ENCODE measurements at places on chromosomes 16 and 17.
A peak's percentile ranks its signal among the peaks of the same experiment; 100 is the strongest.

- DNase-seq: no peak
Measured at GRCh38 chr17:79657861-79658810, 47.3 kb upstream of the RBFOX3 start.

DNA sequence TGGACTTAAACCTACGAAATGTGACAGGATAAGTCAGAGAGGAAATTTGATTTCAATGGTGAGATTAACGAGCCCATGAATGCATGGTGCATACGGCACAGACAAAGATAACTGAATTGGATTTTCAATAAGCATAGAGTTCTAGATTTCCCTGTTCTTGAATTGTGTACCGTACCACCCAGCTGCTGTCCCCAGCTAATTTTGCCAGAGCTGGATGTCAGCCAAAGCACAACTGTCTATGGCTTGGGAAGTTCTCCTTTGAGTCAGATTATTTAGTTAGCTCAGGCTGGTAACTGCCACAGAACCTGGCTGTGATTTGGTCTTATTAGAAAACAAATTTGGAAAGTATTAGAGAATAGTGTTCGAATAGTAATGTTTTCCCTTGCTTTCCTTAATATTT lies 143.1 kb downstream of the CDH13 start:
- DNase-seq: no peak

GRCh38 chr17:42167807-42168206 lies 13.0 kb upstream of the RAB5C start:
- DNase-seq: no peak

DNA sequence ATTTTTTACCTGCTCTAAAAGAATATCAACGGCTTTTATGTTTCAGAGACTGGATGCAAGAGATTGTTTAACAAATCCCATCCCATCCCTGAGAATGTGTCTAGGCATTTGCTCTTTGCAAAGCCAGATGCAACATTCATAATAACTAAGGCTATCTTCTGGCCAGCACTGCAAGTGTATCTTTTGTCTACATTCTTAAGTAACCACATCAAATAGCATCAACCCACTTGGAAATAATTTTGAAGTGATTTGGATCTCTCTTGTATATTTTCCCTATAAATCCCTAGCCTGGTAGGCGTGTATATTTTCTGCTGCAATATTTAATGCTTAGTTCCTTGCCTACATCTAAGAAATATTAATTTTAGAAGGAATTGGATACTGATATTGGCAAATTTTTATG lies 64.3 kb downstream of the PIGL start:
- DNase-seq: no peak

GRCh38 chr16:26688699-26689098 lies 378.0 kb upstream of the C16orf82 start:
- DNase-seq: no peak

DNA sequence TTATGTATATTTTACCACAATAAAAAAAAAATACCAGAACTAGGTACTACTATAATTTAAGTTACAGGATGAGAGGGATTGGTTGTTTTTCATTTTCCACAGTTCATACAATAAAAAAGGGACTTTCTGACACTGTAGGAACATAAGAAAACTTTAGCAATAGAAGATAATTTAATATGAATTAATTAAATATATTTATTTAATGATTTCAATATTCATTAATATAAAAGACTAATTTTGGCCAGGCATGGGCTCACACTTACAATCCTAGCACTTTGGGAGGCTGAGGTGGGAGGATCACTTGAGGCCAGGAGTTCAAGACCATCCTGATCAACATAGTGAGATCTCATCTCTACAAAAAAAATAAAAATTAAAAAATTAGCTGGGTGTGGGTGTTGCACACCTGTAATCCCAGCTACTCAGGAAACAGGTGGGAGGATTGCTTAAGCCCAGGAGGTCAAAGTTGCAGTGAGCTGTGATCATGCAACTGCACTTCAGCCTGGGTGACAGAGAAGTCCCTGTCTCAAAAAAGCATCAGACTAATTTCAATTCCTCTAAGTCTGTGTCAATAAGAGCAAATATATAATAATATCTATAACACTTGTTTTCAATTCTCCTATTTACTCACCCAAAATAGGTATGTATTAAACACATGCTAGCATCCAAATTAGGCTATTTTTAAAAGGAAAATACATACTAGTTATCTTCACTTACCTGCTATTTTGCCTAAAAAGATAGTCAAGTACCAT lies 79.6 kb downstream of the BRIP1 start:
- no peak for DNase-seq

DNA sequence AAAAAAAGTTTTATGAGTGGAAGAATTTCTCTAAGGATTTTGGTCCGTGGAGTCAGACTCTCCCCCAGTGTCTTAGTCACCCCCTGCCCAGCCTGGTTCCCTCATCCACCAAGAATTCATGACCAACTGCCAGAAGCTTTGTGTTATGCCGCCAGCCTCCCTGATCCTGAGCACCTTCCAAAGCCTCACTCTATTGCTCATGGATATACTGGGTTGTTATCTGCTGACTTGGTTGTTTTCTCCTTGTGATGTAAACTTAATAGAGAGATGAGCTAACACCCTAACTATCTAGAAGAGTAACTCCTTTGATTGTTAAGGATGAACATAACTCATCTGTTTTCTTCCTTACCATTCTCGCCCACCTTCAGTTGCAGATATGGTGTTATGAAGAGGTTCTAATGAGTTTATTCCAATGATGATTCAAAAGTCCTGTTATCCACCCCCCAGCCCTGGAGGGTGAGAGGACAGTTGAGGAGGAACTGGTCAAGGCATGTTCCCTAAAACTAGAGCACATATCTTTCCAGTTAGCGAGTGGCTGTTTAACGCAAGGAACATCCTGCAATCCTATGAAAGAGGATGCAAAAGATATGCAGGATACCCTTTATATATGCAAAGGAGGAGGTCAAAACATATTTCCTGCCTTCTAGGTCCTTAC lies 1.5 kb upstream of the PSMD3 start:
- no peak for DNase-seq

GRCh38 chr17:63834431-63835166 lies 7.1 kb upstream of the FTSJ3 start:
- peak; percentile 54 for DNase-seq

DNA sequence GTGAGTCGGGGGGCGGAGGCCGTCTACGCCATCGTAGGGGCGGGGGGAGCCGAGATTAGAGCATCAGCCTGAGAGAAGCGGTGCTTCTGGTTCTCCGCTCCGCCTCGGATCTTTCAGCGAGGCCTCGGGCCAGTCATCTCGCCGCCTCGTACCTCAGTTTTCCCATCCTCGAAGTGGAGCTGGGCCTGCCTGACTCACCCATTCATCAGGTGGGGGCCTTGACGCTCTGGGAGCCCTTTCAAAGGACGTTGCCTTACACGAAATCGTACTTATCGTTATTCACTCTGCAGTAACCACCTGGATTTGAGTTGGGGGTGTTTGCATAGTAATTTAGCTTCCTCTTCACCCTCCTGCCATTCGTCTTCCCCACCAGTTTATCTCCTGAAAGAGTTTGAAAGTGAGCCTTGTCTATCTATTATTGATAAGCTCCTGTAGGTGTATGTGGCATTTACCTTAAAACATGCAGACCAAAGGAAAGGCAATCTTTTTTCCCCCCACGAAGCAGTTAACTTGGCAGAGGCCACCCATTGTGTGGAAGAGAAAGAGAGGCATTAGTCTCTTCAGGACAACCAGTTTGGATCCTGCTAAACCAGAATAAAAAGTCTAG lies 674 bp downstream of the TAF15 start:
- no peak for DNase-seq

DNA sequence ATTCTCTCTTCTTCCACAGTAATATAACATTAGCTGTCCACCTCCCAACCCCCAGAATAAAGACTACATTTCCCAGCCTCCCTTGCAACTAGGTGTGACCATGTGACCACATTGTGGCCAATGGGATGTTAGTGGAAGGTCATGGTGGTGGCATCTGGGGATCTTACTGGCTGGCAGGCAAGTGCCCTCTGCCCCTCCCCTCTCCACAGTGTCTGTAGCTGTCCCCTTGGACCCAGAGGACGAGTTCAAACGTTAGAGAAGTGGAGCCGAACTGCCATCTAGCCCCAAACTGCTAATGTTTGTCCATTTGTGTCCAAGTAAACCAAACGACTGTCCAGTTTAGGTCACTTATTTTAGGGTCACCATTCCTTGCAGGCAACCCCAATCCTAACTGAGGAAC lies 26.6 kb upstream of the KCNG4 start:
- DNase-seq: no peak

DNA sequence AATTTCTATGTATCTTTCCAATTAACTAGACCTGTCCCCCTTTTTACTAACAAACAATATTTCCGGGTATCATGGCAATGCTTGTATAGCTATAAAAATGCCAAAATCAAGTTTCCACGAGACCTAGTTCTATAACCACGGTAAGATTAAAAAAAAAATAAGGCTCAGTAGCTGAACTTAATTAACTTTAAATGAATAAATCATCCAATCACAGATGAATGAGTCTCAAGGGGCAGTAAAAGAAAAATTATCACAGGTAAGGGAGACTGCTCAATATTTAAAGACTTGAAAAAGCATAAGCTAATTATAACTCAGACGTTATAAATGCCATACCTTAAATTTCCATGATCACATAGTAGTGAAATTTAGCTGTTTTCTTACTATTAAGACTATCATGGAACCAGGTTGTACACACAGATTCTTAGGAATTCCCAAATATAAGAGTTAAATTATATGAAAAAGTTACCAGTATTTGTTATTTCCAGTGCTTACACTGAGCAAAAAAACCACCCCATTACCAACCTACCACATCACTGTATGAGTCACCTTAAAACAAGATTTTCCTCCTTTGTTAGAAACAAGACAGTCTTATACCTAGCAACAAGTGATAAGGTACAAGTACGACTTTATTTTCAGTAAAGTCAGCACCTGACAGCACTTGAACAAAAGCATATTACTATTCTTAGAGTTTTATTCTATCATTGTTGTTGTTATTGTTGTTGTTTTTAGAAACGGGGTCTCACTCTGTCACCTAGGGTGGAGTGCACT lies 20.6 kb downstream of the SSH2 start:
- DNase-seq: no peak

DNA sequence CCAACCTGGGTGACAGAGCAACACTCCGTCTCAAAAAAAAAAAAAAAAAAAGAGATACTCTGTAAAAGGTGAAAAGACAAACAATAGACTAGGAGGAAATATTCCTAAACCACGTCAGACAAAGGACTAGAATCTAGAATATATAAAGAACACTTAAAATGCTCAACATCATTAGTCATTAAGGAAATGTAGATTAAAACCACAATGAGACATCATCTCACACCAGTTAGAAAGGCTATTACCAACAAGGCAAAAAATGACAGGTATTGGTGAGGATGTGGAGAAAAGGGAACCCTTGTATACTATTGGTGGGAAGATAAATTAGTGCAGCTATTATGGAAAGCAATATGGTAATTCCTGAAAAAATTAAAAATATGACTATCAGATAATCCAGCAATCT lies 903.1 kb upstream of the SOX9 start:
- no peak for DNase-seq

GRCh38 chr17:35291802-35292201 lies 48.9 kb downstream of the SLFN5 start:
- no peak for DNase-seq

Measured in effector memory CD8-positive, alpha-beta T cell (primary cell).